Gastrocnemius medialis (tissue), 4 donors: ENCODE measurements at places on chromosomes 3 and 15. TPM values are rescaled to one million over a fixed set of nuclear protein-coding genes. Genes with fewer than 3 reads are reported as not detected.

Gene IL5RA
- not detected for total RNA-seq

Gene CPN2
- total RNA-seq = 0.46 TPM

Gene TTLL13
- total RNA-seq = not detected

Gene SORD
- total RNA-seq = 2.6 TPM

Gene PDZRN3
- 27.1 TPM for total RNA-seq

Gene BOC
- 5.2 TPM for total RNA-seq

Gene NIT2
- 13.5 TPM for total RNA-seq

DNA sequence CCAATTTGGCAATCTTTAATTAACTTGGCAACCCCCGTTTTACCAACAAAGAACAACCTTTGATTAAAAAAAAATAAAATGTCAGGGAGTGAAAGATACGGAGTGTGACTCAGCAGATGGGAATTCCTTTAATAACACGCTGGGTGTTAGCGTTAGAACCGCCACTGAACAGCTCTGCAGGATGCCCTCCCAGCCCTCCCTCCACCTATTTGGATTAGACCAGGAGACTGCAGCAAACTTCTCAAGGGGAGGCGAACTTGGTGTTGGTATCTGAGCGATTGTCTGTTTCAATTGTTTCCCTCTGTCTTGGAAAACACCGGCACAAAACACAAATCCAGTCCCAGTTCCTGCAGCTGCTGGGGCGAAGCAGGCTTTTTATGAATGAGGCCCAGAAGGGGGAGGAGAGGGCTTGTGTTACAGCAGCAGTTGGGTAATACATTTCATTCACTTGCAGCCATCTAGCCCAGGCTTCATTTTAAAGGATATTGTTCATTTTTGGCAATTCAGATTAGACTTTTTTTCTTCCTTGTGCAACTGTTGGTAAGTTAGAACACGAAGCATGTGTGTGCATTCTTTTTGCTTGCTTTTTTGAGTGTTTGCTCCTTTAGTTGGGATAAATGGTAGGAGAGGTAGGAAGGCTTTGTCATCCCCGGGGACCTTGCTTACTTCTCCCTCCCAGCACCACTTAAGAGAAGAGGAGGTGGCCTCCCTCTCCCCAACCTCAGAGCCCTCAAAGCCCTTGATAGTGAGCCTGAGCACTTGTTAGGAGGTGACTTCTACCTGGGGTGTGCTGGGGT, 152.3 kb downstream of the IGF1R start:
- no peak overlapping the region for H3K4me3 ChIP-seq
- no peaks in the 10 kb centered on the region for H3K36me3 ChIP-seq
- peaks cover 27% of the 10 kb centered on the region for H3K4me1 ChIP-seq
- no peaks in the 10 kb centered on the region for H3K27me3 ChIP-seq

DNA sequence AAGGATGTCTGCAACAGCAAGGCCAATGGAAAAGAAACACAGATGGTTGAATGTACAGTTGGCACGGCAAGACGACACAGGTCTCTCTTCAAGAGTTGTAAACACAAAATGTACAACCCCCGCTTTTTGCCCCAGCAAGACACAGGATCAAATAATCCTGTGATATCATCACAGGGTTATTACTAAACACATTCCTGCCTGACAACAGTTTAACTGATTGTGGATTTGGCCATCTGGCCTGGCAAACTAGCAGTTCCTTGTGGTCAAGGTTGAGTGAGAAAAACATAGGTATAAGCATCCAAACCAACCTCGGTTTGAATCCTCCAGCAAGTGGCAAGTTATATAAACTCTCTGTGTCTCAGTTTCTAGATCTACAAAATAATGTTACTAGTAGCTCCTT, 23.4 kb downstream of the PARP16 start:
- H3K27me3 ChIP-seq = no peaks in the 10 kb centered on the region
- H3K4me1 ChIP-seq = peaks cover under 1% of the 10 kb centered on the region
- H3K36me3 ChIP-seq = no peaks in the 10 kb centered on the region
- H3K4me3 ChIP-seq = no peak overlapping the region
- no peak for DNase-seq

DNA sequence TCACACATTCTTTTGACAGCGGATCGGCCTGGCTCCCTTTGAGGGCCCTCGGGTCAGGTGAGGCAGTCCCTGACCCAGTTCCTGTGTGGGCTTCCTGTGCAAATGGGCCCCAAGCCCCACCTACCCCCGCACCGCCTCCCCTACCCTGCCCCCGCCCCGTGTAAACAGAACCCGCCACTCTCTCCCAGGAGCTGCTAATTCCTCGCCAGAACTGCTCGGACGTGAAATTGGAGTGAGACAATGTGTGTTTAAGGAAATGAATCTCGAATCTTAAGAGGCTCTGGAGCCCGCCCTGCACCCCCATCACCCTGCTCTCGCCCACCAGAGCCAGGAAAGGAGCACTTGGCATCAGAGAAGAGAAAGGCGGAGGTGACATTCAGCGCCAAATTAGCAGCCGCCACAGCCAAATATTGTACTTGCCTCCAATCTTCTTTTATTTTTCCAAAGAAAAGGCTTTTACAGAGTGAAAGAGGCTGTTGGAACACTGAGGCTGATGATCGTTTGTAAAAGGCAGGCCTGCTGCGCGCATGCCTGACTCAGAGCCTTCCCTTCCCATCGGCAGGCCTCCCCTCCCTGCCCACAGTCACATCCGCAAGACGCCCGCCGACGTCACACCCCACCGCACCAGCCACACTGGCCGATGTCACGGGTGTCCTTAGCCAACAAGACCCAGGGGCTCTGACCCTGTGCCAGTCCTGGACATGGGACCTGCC, 53.1 kb downstream of the CACNA2D2 start:
- H3K27me3 ChIP-seq = no peaks in the 10 kb centered on the region
- H3K4me1 ChIP-seq = no peaks in the 10 kb centered on the region
- no peaks in the 10 kb centered on the region for H3K36me3 ChIP-seq

GRCh38 chr15:95610945-95611344, 719.6 kb upstream of the NR2F2 start:
- H3K36me3 ChIP-seq = no peaks in the 10 kb centered on the region
- no peaks in the 10 kb centered on the region for H3K27me3 ChIP-seq
- no peaks in the 10 kb centered on the region for H3K4me1 ChIP-seq
- H3K27ac ChIP-seq = no peak overlapping the region
- H3K4me3 ChIP-seq = no peak overlapping the region
- DNase-seq = no peak

GRCh38 chr3:196408565-196409300, 23.5 kb downstream of the UBXN7 start:
- no peaks in the 10 kb centered on the region for H3K27me3 ChIP-seq
- H3K4me3 ChIP-seq = no peak overlapping the region
- no peak for DNase-seq
- no peaks in the 10 kb centered on the region for H3K36me3 ChIP-seq

- no peaks in the 10 kb centered on the region for H3K36me3 ChIP-seq
- H3K4me1 ChIP-seq = peaks cover 41% of the 10 kb centered on the region
- H3K4me3 ChIP-seq = no peak overlapping the region
- H3K27ac ChIP-seq = peak overlapping the region; percentile 76
- DNase-seq = peak; percentile 73
These were observed 217.1 kb upstream of the TPRG1 start for GRCh38 chr3:188954590-188955208.

DNA sequence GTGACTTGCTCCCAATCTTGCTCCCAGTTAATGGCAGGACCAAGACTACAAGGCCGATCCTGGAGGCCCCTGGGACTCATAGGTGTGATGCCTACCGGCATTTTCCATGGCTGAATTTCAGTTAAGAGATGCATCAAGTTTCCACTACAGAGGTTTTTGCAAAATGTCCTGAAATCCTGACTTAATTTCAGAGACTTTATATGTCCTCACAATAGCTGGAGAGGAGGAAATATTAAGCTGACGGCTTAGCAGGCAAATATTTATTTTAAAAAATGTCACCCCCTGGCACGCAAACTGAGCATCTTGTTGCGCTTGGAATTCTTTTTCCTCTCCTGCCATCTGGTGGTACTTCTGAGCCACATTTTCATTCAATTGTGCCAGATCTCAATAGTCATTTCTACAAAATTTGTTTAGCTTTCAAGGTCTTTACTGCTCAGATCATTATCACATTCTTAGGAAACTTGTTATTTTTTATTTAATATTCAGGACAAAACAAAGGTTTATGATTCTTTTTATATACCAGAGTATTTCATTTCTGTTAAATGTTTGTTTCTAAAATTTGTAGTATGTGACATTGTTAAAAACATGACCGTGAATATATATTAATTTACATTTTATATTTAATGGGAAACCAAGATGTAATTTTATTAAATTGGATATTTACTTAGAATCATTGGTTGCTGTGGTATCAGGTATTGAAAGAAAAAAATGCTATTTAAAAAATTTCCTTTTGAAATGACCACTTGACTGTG, 189.2 kb upstream of the THRB start:
- no peak overlapping the region for H3K27ac ChIP-seq
- H3K36me3 ChIP-seq = no peaks in the 10 kb centered on the region
- H3K27me3 ChIP-seq = no peaks in the 10 kb centered on the region
- H3K4me3 ChIP-seq = no peak overlapping the region
- no peak for DNase-seq

- no peak for DNase-seq
- H3K36me3 ChIP-seq = no peaks in the 10 kb centered on the region
- H3K27me3 ChIP-seq = no peaks in the 10 kb centered on the region
- no peak overlapping the region for H3K27ac ChIP-seq
- H3K4me3 ChIP-seq = no peak overlapping the region
These were observed 68.5 kb downstream of the MYO1E start for GRCh38 chr15:59304034-59304795.

DNA sequence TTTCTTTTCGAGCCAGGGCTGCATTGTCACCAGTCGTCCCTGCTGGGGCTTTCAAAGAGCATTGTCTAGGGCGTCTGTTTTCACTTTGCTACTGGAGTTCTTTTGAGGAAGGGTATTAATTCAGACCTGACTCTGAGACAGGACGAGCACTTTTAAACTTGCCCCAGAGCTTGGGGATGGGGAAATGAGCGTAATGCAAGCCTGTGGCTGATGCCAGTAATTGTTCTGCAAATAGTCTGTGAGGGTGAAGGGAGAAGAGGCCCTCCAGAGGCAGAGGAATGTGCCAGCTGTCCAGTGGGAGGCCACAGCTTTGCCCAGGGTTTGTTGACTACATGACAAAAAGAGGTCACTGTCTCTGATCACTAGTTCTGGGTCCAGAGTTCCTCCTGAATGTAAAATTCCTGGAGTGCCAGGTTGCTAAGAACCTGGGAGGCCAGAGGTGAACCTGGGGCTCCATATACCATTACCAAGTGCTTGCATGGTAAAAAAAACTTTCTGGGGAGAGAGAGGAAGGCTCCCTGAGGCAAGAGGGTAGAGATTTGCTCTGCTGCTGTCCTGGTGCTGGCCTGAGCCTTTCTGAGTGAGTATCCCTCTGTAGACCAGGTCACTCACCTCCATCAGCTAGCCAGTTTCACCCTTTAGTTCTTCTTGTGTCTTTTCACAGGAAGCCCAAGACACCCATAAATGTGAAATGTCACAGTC, 14.8 kb downstream of the EEFSEC start:
- H3K4me1 ChIP-seq = peaks cover 15% of the 10 kb centered on the region
- no peaks in the 10 kb centered on the region for H3K27me3 ChIP-seq
- H3K27ac ChIP-seq = peak overlapping the region; percentile 29

- no peaks in the 10 kb centered on the region for H3K27me3 ChIP-seq
- H3K36me3 ChIP-seq = no peaks in the 10 kb centered on the region
- DNase-seq = no peak
- H3K4me1 ChIP-seq = no peaks in the 10 kb centered on the region
- no peak overlapping the region for H3K4me3 ChIP-seq
These were observed 103.1 kb upstream of the CCDC39 start for GRCh38 chr3:180782195-180782984.

- no peaks in the 10 kb centered on the region for H3K36me3 ChIP-seq
- H3K27ac ChIP-seq = no peak overlapping the region
- H3K27me3 ChIP-seq = no peaks in the 10 kb centered on the region
- H3K4me3 ChIP-seq = no peak overlapping the region
- DNase-seq = no peak
These were observed 568.2 kb downstream of the TUSC7 start for GRCh38 chr3:117277816-117278215.

- H3K4me3 ChIP-seq = no peak overlapping the region
- H3K36me3 ChIP-seq = no peaks in the 10 kb centered on the region
- no peak overlapping the region for H3K27ac ChIP-seq
- no peak for DNase-seq
- H3K27me3 ChIP-seq = no peaks in the 10 kb centered on the region
- H3K4me1 ChIP-seq = no peaks in the 10 kb centered on the region
These were observed 40.2 kb downstream of the CMTM8 start for GRCh38 chr3:32278714-32279113.

DNA sequence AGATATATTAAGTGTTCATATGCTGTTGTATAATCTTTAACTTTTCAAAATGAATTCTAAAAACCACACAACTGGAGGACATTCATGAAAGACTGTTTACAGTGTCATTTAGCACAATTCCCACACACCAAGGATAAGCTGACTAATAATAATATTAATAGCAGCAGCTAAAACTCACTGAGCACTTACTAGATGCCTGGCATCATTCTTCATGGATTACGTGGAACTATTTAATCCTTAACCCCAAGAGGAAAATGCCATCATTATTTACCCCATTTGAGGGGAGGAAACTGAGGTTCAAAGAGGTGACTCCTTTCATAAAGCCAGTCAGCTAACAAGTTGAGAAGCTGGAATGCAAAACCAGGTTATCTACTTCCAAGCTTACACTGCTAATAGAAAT, 77.0 kb downstream of the TMEM108 start:
- H3K27me3 ChIP-seq = no peaks in the 10 kb centered on the region
- H3K27ac ChIP-seq = no peak overlapping the region
- no peak overlapping the region for H3K4me3 ChIP-seq
- no peaks in the 10 kb centered on the region for H3K4me1 ChIP-seq

DNA sequence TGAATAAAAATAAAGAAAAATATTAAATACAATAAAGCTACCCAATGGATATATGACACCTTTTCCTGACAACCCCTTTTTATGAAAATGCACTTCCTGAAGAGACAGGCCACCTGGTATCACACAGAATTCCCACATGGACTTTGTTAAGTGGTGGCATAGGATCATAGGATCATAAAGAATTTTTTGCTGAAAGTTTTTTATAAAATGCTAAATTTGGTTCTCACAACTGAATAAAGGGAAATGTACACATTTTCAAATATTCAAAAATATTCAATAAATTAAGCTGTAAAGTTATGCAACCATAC, 102.5 kb upstream of the ROBO1 start:
- no peaks in the 10 kb centered on the region for H3K27me3 ChIP-seq
- H3K27ac ChIP-seq = no peak overlapping the region
- DNase-seq = no peak
- no peaks in the 10 kb centered on the region for H3K36me3 ChIP-seq
- H3K4me1 ChIP-seq = no peaks in the 10 kb centered on the region
